ENCODE measurements at places on chromosomes 4 and X.

- no peak overlapping the region for H3K4me3 ChIP-seq
- no peaks in the 10 kb centered on the region for H3K4me1 ChIP-seq
- H3K36me3 ChIP-seq: peaks cover 76% of the 10 kb centered on the region
- DNase-seq: no peak
- no peak overlapping the region for H3K27ac ChIP-seq
Measured at GRCh38 chrX:129572422-129572821, 32.4 kb downstream of the OCRL start.

- no peak overlapping the region for H3K27ac ChIP-seq
- peaks cover 2% of the 10 kb centered on the region for H3K36me3 ChIP-seq
- H3K27me3 ChIP-seq: no peaks in the 10 kb centered on the region
- DNase-seq: no peak
Measured at GRCh38 chrX:123263270-123263669, 79.2 kb downstream of the GRIA3 start.

GRCh38 chrX:49754233-49754857, 58.6 kb upstream of the PAGE1 start:
- no peaks in the 10 kb centered on the region for H3K4me1 ChIP-seq
- DNase-seq: peak; percentile 50
- no peaks in the 10 kb centered on the region for H3K27me3 ChIP-seq
- no peaks in the 10 kb centered on the region for H3K36me3 ChIP-seq
- H3K4me3 ChIP-seq: no peak overlapping the region

GRCh38 chrX:43644124-43644701, 11.9 kb upstream of the MAOA start:
- no peak overlapping the region for H3K27ac ChIP-seq
- H3K4me1 ChIP-seq: no peaks in the 10 kb centered on the region
- no peaks in the 10 kb centered on the region for H3K36me3 ChIP-seq
- H3K4me3 ChIP-seq: no peak overlapping the region

DNA sequence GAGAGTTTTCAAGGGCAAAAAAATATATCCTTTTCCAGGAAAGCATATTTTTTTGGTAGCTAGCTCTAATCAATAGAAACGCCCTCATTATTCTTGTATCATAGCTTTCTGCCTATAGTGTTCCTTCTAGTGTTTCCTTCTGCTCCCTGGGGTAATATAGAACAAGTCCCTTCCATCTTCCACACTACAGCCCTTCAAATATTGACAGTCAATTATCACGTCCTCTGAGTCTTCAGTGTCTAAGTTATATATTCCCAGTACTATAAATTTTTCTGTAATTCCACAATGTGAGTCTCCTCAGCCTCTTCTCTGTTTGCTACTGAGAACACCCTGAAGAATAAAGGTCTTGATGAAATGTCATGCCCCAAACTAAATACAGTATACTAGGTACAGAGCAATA, 1088.0 kb upstream of the PCDH7 start:
- no peak for DNase-seq
- no peaks in the 10 kb centered on the region for H3K4me1 ChIP-seq
- no peak overlapping the region for H3K4me3 ChIP-seq
- no peak overlapping the region for H3K27ac ChIP-seq
- H3K27me3 ChIP-seq: no peaks in the 10 kb centered on the region

GRCh38 chr4:13289391-13289790, 194.7 kb downstream of the RAB28 start:
- H3K4me3 ChIP-seq: no peak overlapping the region
- no peaks in the 10 kb centered on the region for H3K4me1 ChIP-seq
- DNase-seq: no peak
- H3K27ac ChIP-seq: no peak overlapping the region
- H3K36me3 ChIP-seq: peaks cover 4% of the 10 kb centered on the region

DNA sequence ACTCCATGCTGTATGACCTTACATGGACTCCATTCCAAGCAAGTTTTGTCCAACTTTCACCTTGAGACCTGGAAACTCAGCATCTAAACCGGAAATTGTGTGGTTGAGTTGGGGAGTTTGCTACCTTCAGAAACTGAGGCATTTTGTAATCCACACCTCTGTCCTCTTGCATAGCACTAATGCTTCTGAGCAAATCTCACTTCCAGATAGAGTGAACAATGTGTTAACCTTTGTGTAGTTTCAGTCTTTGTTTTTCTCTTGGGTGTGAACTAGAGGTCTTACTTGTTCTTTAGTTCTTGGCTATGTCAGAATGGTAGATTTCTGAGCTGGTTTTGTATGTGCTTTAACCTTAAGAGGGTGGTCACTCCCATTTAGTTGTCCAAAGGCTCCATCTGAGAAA, 48.1 kb upstream of the TCEAL2 start:
- no peak for DNase-seq
- no peak overlapping the region for H3K4me3 ChIP-seq
- H3K4me1 ChIP-seq: no peaks in the 10 kb centered on the region
- no peaks in the 10 kb centered on the region for H3K36me3 ChIP-seq

- peak overlapping the region; percentile 7 for H3K4me3 ChIP-seq
- H3K4me1 ChIP-seq: peaks cover 10% of the 10 kb centered on the region
- H3K36me3 ChIP-seq: 0 out of 2 replicates have a peak, but pooled peaks cover 4% of the 10 kb centered on the region
- H3K27me3 ChIP-seq: no peaks in the 10 kb centered on the region
- peak; percentile 34 for DNase-seq
Measured at GRCh38 chr4:19194672-19195071, 1057.0 kb upstream of the SLIT2 start.

DNA sequence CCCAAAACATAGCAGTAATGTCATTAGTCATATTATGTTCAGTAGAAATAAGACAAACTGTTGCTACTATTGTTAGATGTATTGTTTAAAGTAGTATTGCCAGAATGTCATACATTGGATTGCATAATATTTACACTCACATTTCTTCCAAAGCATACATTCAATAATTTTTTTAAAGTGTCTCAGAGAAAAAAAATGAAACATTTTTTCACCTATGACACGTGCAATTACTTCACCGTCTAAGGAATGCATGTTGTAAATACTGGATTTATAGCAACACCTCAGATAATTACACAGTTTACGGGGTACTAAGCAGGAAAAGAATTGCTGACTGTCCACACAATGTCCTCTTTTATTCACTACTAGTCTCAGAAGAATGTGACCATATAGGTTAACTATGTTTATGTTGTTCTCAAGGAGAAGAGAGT, 162.1 kb downstream of the PCDH18 start:
- no peak for DNase-seq
- no peak overlapping the region for H3K27ac ChIP-seq
- H3K4me1 ChIP-seq: no peaks in the 10 kb centered on the region
- no peaks in the 10 kb centered on the region for H3K27me3 ChIP-seq

- H3K27me3 ChIP-seq: no peaks in the 10 kb centered on the region
- no peak overlapping the region for H3K27ac ChIP-seq
- DNase-seq: no peak
Measured at GRCh38 chrX:154025230-154025629, 5.5 kb upstream of the IRAK1 start.

DNA sequence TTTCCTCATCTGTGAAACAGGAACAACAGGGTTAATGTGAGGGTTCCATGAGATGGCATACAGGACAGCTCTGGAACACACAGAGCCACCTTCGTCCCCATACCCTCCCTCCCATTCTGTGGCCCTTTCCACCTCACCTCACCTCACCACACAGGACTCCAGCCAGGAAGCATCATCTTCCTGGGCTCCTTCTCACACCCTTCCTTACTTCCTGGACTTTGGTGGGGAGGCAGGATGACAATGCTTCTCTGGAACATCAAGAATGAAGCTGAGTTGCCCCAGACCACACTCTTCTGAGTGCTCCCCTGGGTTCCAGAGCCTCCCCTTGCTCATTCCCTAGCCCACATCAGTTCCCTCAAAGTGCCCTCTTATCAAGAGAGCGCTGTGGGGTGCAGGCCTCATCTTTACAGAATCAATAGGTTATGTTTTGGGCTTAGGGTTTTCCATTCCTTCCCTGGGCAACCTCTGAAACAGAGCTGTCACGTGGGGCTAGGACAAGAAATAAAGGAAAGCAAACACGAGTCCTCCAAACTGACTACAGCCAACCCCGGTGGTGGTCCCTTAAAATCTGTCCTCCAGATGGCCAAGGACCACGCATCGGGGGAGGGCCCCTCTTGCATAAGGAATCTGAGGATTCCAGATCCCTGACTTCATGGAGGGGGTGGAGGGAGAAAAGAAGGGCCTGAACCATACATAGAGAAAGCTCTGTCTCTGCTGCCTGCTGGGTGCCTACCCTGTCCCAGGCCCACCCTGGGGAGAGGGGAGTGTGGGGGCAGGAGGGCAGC, 74.4 kb upstream of the ATP6AP2 start:
- no peaks in the 10 kb centered on the region for H3K36me3 ChIP-seq
- no peaks in the 10 kb centered on the region for H3K27me3 ChIP-seq
- H3K4me1 ChIP-seq: peaks cover 5% of the 10 kb centered on the region
- no peak overlapping the region for H3K27ac ChIP-seq
- no peak for DNase-seq

- H3K4me1 ChIP-seq: no peaks in the 10 kb centered on the region
- DNase-seq: no peak
- no peaks in the 10 kb centered on the region for H3K27me3 ChIP-seq
- peak overlapping the region; percentile 96 for H3K4me3 ChIP-seq
- peak overlapping the region; percentile 35 for H3K27ac ChIP-seq
Measured at GRCh38 chr4:88524171-88524570, 595 bp upstream of the PYURF start.

GRCh38 chrX:50407976-50408375, 62.6 kb downstream of the DGKK start:
- no peak overlapping the region for H3K27ac ChIP-seq
- no peaks in the 10 kb centered on the region for H3K27me3 ChIP-seq
- no peaks in the 10 kb centered on the region for H3K4me1 ChIP-seq
- H3K4me3 ChIP-seq: no peak overlapping the region
- H3K36me3 ChIP-seq: no peaks in the 10 kb centered on the region

GRCh38 chr4:76489686-76490161, 54.7 kb downstream of the SHROOM3 start:
- H3K4me3 ChIP-seq: no peak overlapping the region
- H3K27ac ChIP-seq: no peak overlapping the region
- peaks cover 8% of the 10 kb centered on the region for H3K36me3 ChIP-seq
- H3K27me3 ChIP-seq: no peaks in the 10 kb centered on the region
